ENCODE measurements at places on chromosomes 4 and X. TPM values are rescaled to one million over a fixed set of nuclear protein-coding genes. Genes with fewer than 3 reads are reported as not detected.

EDA2R gene
- 12.2 TPM for total RNA-seq

FAM53A gene
- 1.2 TPM for total RNA-seq

MAGEC1 gene
- 0.15 TPM for total RNA-seq

POU3F4 gene
- not detected for total RNA-seq

NXF2B gene
- total RNA-seq = not detected

CT45A2 gene
- not detected for total RNA-seq

XAGE1A gene
- 60.4 TPM for total RNA-seq

ADAM29 gene
- not detected for total RNA-seq

FAM149A gene
- 0.98 TPM for total RNA-seq

RGN gene
- total RNA-seq = not detected

TMEM271 gene
- not detected for total RNA-seq

TMPRSS11A gene
- not detected for total RNA-seq

RAB9B gene
- total RNA-seq = not detected

TMPRSS11E gene
- not detected for total RNA-seq

GPR50 gene
- total RNA-seq = not detected

GPR78 gene
- not detected for total RNA-seq

SPANXA2 gene
- 0.23 TPM for total RNA-seq

WAS gene
- 0.52 TPM for total RNA-seq

RHOXF1 gene
- not detected for total RNA-seq

CXCL9 gene
- not detected for total RNA-seq

SOWAHD gene
- total RNA-seq = not detected

CXCL1 gene
- total RNA-seq = 14.5 TPM

SPANXN3 gene
- total RNA-seq = not detected

Measured in A549 treated with ZK216348 at 1 μM for 4 hours (cell line).